ENCODE measurements at places on chromosomes 16 and 17.

DNA sequence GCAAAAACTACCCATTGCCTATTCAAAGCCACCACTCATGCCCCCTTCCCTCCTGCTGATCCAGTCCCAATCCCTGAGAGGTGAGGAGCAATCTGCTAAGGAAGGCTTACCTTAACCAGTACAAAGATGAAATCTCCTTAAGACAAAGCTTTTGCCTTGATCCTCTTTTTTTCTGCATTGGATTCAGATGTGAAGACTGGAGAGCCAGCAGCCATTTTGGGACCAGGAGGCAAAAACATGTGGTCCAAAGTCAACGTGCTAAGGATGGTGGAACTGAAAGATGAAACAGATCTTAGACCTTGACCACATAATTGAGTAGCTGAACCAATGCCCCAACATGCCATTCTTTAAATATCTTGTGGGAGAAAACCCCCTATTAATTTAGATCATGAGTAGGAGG is 171.4 kb downstream of the IRX5 start:
- DNase-seq, result no peak

- DNase-seq, result peak; percentile 30
Measured at GRCh38 chr17:65634533-65634932, 73.1 kb upstream of the AXIN2 start.

DNA sequence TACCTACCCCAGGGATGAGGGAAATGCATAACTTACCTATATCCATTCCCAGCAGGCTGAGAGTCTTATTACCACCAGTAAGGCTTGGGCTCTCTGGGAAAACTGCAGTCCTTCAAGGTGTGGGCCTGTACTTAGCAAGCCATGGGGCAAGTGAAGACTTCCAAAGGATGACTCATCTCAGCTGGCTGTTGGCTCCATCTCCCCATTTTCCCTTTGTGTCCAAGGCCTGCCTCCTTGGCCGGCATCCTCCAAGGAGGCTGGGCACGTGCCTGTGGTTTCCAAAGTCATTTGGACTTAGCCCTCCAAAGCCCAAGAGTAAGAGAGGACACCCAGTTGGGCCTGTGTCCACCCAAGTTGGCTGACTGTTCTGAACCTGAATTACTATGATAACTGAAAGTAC is 89.8 kb downstream of the TMEM100 start:
- DNase-seq, result no peak

- no peak for DNase-seq
Measured at GRCh38 chr17:74699236-74699635, 13.5 kb downstream of the CD300LF start.

GRCh38 chr17:8490256-8491023 is 54.8 kb downstream of the NDEL1 start:
- DNase-seq, result no peak

GRCh38 chr17:64180089-64181073 is 50.4 kb upstream of the ERN1 start:
- no peak for DNase-seq

GRCh38 chr17:53406907-53407306 is 415.8 kb upstream of the KIF2B start:
- no peak for DNase-seq

- no peak for DNase-seq
Measured at GRCh38 chr17:64393000-64393402, 2.3 kb upstream of the PECAM1 start.

DNA sequence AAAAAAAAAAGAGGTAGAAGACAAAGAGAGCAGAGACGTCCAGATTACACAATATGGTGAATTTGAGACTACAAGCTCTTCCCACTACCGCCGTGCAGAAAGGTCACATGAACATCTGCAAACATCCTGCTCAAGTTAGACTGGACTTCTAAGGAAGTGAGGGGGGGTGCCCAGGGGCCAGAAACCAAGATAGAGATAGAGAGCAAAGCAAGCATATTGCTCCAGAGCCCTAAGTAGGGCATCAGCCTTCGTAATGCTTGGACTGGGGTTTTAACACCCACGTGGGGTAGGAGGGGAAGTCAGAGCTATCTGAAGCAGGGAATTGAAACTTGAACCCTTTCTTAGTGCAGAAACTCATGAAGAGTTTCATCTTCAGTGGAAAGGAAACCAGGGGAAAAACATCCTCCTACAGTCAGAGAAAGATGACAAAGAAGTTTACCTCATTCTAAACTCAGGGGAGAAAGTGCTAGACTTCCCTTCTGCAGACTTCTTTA is 8.7 kb downstream of the CLEC19A start:
- no peak for DNase-seq

- DNase-seq, result no peak
Measured at GRCh38 chr17:61442136-61442775, 10.0 kb upstream of the TBX4 start.

- DNase-seq, result no peak
Measured at GRCh38 chr16:75351183-75351582, 82.1 kb downstream of the CFDP1 start.

GRCh38 chr16:47612711-47613110 is 151.6 kb downstream of the PHKB start:
- DNase-seq, result no peak

GRCh38 chr16:64641343-64641742 is 480.5 kb downstream of the CDH11 start:
- DNase-seq, result no peak

DNA sequence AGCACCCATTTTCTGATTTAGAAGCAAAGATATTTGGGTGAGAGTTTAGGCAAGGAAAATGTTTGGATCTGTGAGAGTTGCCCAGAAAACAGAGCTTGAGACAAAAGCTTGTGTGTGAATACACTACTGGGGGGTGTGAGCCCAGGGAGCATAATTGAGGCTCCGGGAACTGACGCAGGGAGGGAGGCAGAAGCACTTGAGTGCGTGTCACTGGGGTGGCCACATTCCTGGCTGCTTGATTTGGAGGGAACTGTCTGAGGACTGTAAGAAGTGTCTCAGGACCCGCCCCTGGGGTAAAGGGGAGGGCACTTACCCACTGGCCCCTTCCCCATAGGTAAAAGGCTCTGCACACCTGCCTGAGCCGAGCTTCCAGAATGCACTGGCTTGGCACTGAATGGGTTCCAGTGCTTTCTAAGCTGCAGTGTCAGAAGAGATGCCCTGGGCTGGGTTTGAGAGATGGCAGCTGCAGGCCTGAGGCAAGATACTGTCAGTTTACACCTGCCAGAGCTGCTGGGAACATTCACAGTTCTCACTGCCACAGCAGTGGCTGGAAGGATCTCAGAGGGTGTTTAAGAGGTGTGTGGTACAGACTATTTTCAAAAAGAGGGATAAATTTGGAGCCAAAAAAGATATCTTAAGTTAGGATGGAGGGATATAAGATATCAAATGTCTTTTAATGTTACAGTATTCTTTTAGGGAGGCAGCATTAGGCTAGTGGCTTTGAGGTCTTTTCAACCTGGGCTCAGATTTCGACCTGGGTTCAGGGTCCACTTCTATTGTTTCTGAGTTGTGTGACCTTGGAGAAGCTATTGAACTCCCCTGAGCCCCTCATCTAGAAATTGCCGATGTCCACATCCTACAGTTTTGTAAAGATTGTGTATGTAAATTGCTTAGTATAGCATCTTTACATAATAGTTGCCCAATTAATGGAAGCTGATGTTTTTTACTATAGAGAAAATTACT is 6.9 kb upstream of the TEX2 start:
- peak; percentile 58 for DNase-seq

DNA sequence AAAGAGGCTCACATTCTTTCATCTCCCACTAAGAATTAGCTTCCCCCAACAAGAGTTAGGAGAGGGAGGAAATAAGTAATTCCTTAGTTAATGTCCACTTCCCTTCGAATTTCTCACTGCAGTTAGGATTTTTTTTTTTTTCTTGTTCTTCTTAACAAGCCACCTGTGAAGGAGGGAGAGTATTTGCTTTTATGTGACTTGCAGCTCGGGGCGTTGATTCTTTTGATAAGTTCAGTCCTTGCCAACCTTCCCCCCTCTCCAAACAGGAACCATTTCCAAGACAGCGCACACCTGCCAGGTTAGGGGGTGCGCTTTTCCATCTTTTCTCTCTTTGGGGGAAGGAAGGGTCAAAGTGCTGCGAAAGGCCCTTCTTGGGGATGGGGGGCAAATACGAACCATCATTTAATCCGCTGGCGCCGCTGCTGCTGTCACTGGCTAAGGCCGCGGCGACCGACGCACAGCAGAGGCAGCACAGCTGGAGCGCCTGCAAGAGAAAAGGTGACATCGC is 758 bp downstream of the ADAMTS18 start:
- DNase-seq, result no peak

GRCh38 chr17:19686400-19687090 is 29.8 kb downstream of the SLC47A2 start:
- no peak for DNase-seq

GRCh38 chr16:54135361-54136275 is 151.0 kb downstream of the IRX3 start:
- DNase-seq, result no peak

DNA sequence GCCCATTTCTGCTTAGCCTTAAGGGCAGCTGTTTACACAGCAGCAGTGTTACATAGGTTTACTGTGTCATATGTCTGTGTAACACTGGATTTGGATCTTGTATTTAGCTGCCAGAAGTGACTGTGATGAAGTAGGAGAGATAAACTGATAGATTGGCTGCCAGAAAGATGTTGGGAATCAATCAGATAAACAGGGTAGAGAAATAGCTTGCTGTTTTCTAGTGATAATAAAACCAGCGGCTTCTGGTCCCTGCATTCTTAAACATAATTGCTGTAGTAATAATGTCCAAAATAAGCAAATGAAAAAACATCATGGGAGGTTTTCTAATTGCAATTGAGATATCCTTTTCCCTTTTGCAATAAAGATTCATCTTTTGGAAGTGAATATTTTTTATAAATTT is 68.7 kb downstream of the AATF start:
- DNase-seq, result no peak

DNA sequence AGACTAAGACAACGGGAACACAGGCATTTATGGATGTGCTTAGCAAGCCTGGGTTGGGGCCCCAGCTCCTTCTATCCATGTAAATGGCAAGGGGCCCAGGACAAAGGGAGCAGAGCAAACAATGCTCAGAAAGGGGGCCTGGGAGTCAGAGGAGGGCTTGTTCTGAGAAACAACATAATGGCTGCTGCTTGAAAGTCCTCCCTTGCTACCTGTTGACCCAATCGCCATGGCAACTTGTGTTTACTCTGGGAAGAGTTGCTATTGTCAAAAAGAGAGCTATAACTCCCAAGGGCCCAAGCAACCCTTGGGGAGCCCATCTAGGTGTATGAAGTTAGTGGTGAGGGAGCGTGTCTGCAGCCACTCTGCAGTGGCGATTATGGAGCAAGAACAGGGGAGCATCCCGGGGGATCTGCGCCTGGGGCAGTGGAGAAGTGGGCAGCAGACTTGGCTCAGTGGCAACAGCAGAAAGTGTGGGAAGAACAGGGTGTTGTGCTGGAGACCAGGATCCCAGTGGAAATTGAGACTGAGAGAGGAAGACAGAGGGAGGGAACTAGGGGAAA is 118.7 kb upstream of the NLRP1 start:
- no peak for DNase-seq

GRCh38 chr17:9875441-9875840 is 29.6 kb downstream of the RCVRN start:
- DNase-seq, result peak; percentile 40

GRCh38 chr16:23320693-23321092 is 18.6 kb downstream of the SCNN1B start:
- DNase-seq, result no peak

- no peak for DNase-seq
Measured at GRCh38 chr16:88453217-88453531, at the start of gene ZFPM1. Gene ZFPM1, plus strand, starts transcription at chr16:88453280. Its CDS starts 359 bp downstream, at chr16:88453639.

GRCh38 chr17:31448467-31449077 is 57.1 kb downstream of the RAB11FIP4 start:
- peak; percentile 48 for DNase-seq

- no peak for DNase-seq
Measured at GRCh38 chr17:17152385-17152784, 53.7 kb downstream of the PLD6 start.

- no peak for DNase-seq
Measured at GRCh38 chr17:45130681-45131615, 1.4 kb downstream of the PLCD3 start.

- DNase-seq, result peak; percentile 66
Measured at GRCh38 chr17:80866050-80866793, 125.4 kb upstream of the CHMP6 start.

DNA sequence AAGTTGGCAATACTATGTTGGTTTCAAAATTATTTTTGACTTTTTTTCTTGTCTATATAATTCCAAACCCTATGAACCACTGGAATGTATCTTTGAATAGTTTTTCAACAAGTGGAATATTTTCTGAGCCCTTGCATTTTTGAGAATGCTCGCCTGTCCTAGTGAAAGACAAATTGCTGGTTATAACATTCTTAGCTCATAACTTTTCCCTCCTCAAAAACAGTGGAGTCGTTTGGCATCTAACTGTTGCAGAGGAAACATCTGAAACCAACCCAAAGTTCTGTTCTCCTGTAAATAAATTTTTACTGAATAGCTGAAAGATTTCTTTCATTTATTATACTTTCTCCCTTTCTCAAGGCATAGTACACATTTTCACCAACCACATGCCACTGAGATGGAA is 11.3 kb upstream of the COX10 start:
- DNase-seq, result no peak

DNA sequence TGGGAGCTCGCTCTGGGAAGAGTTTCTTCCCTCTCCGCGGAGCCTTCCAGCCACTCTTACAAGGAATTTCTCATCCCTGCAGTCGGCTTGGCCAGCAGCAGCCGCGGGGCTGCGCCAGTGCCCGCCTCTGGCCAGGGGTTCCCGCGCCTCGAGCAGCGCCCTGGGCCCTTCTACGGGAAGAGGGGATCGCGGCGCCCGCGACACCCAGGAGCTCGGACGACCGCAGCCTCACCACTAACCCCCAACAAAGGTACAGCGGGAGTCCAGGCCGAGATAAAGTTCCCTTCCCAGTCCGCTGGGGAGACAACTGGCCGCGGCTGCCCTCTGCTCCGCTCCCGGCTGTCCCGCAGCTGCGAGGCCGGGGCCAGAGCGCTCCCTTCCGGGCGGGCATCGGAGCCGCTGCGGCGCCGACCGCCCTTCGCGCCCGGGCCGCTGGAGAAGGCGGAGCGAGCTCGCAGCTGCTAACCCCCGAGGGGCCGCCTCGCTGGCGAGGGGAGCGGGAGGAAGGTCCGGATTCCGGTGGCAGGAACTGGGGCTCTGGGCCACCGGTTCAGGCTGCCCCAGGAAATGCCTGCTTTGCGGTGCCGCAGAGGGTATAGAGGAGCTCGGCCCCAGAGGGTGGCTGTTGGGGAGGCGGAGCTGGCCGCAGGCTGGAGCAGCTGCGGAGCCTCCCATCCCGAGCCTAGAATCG is 3.6 kb upstream of the HS3ST3B1 start:
- DNase-seq, result peak; percentile 78

DNA sequence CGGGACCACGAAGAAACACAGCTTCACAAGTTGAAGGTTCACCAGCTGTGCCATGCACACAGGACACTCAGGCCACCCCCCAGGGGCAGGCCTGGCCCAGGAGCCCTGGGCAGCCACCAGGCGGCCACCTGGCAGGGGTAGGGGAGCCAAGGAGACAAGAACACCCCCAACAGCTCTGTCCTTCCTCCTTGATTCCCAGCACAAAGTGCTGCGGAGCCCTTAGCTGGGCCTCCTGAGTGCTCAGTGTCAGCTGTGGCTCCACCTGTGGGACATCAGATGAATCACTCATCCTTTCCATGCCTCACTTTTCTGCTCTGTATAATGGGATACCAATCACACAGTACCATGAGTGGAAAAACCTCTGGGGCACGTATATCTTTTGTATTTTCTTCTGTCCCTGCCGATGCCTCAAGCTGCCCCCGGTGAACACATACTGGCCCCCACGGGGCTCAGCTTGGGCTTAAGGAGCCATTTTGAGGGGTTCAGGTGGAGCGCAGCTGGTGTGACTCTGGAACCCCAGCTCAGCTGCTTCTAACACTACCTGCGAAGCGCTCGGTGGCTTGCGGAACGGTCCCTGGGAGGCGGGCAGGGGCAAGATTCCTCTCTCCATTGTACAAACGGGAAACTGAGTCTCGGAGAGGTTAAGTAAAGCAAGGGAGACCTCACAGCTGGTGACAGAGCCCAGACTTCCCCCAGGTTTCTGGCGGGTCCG is 12.0 kb downstream of the GALK1 start:
- DNase-seq, result no peak

All from ELF-1 (cell line).